DND-41 (cell line): ENCODE measurements at places on chromosomes 6 and 20.

GRCh38 chr20:11719153-11719552 lies 198.5 kb upstream of the BTBD3 start:
- no peaks in the 10 kb centered on the region for H3K36me3 ChIP-seq
- H3K4me1 ChIP-seq: no peaks in the 10 kb centered on the region
- no peak overlapping the region for H3K27ac ChIP-seq
- no peak for DNase-seq
- H3K4me3 ChIP-seq: no peak overlapping the region

DNA sequence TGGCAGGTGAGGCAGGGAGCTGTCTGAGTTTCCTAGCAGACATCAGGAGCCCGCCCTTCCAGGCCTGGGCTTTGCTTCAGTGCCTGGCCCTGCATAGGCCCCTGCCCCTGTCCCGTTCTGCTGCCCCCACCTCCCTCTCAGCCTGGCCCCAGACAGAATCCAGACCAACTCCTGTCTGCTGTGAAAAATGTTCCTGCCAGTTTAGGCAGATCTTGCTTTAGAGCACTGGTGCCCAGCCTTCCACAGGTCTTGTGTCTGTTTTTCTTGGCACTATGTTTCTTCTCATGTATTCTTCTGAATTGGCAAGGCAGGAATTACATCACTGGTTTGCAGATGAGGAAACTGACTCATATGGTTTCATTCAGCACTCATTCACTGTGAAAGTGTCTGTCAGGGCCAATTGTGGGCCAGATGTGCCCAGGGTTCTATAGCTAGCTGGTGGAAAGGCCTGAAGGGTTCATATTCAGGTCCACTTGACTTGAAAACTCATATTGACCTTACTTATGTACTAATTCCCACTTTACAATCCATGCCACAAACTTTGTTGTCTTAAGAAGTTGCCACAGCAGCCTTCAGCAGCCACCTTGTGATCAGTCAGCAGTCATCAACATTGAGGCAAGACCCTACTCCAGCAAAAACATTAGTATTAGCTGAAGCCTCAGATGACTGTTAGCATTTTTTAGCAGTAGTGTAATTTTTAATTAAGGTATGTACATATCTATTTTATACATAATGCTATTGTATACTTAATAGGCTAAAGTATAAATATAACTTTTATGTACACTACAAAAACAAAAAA lies 40.5 kb downstream of the HLA-F start:
- DNase-seq: no peak
- H3K27ac ChIP-seq: no peak overlapping the region
- no peak overlapping the region for H3K4me3 ChIP-seq
- H3K36me3 ChIP-seq: no peaks in the 10 kb centered on the region

- peaks cover 88% of the 10 kb centered on the region for H3K36me3 ChIP-seq
- no peaks in the 10 kb centered on the region for H3K4me1 ChIP-seq
- H3K4me3 ChIP-seq: no peak overlapping the region
- no peaks in the 10 kb centered on the region for H3K27me3 ChIP-seq
- H3K27ac ChIP-seq: no peak overlapping the region
These were observed 10.1 kb downstream of the CDC5L start for GRCh38 chr6:44397424-44398164.

DNA sequence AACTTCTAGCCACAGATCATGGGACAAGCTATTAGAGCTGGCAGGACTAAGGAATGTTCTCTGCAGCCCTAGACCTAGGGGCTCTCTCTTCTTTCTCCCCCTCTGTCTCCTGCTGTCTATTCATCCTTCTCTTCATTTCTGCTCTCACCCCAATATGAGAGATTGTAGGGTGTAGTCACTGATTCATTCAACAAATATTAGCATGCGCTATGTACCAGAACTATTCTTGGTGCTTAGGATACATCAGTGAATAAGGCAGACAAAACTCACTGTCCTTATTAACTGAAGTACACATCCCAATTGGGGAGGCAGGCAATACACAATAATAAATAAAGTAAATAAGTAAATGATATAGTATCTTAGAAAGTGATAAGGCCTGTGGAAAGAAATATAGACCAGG lies 14.7 kb upstream of the SIRPB2 start:
- H3K36me3 ChIP-seq: no peaks in the 10 kb centered on the region
- no peak overlapping the region for H3K27ac ChIP-seq
- DNase-seq: no peak
- H3K4me3 ChIP-seq: no peak overlapping the region

DNA sequence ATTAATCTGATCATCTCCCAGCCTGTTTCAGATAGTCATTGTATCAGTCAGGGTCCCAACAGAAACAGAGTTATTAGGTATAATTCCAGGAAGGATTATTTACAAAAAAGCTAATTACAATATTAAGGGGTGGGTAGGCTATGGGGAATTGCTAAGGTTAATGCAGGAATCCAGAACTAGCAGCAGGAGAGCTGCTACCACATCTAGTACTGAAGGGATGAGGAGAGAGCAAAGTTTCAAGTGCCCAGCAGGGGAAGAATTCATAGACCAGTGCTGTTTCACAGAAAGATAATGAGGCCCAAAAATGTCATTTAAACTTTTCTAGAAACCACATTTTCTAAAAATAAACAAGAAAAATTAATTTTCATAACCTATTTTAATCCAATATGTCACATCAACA lies 284.2 kb downstream of the HACE1 start:
- DNase-seq: no peak
- no peaks in the 10 kb centered on the region for H3K27me3 ChIP-seq
- H3K36me3 ChIP-seq: no peaks in the 10 kb centered on the region
- H3K27ac ChIP-seq: no peak overlapping the region

- H3K4me3 ChIP-seq: no peak overlapping the region
- H3K36me3 ChIP-seq: no peaks in the 10 kb centered on the region
- H3K27me3 ChIP-seq: no peaks in the 10 kb centered on the region
These were observed 45.4 kb downstream of the SSR1 start for GRCh38 chr6:7267466-7268091.
